A172 (cell line): ENCODE measurements at places on chromosomes 1 and 21. TPM values are rescaled to one million over a fixed set of nuclear protein-coding genes. Genes with fewer than 3 reads are reported as not detected.

Gene USH2A
- 6.9 and 8.1 TPM in 2 replicates for total RNA-seq

Gene SDC3
- total RNA-seq, result 10.2 and 18.4 TPM in 2 replicates

Gene CELA3B
- total RNA-seq, result not detected in 2 replicates

Gene NTMT2
- total RNA-seq, result not detected in 2 replicates

Gene ACTN2
- total RNA-seq, result not detected in 2 replicates

Gene PRR9
- total RNA-seq, result not detected in 2 replicates

Gene ERO1B
- 3.8 and 7.8 TPM in 2 replicates for total RNA-seq

Gene SERINC2
- total RNA-seq, result 16.8 and 18.9 TPM in 2 replicates

Gene S100A3
- total RNA-seq, result 90.9 and 103 TPM in 2 replicates

Gene UMODL1
- not detected in 2 replicates for total RNA-seq

Gene SPRR2F
- not detected in 2 replicates for total RNA-seq

Gene ATP1A2
- 0.22 and 0.84 TPM in 2 replicates for total RNA-seq
